BE2C (cell line): ENCODE measurements at places on chromosomes 16 and 17.

DNA sequence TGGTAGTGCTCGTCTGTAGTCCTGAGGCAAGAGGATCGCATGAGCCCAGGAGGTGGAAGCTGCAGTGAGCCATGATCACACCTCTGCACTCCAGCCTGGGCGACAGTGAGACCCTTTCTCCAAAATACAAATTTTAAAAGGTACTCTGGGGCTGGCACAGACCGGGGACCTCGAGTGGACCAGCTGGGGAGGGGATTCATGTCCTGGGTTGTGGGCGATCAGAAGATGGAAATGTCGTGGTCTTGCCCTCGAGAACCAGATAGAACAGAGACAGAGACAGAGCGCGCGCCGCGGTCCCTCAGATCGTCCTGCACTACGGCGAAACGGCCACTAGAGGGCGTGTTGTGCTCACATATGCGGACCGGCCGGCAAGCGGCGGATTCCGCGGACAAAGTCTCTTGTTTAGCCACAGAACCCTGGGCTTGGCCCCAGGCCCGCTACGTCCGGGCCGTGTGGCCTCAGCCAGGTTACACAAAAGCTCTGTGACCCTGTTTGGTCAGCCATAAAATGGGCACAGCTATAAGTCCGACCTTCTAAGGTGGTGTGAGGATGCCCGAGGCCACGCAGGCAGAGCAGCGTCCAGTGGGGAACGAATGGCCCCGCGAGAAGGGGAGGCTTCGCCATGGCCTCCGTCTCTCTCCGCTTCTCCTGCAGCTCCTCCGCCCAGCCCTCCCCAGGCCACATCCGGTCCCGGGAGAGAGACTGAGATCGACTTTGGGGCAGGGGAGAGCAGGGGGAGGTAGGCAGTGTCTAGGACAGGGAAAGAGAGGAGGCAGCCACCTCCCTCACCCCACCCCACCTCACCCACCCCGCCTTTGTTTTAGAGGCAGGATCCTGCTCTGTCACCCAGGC is 14.6 kb upstream of the SBK1 start:
- peak; percentile 88 for DNase-seq

GRCh38 chr17:77376795-77377709 is 236.3 kb downstream of the SEC14L1 start:
- peak; percentile 73 for DNase-seq

GRCh38 chr17:42843358-42843934 is 934 bp upstream of the AOC2 start:
- peak; percentile 45 for DNase-seq

DNA sequence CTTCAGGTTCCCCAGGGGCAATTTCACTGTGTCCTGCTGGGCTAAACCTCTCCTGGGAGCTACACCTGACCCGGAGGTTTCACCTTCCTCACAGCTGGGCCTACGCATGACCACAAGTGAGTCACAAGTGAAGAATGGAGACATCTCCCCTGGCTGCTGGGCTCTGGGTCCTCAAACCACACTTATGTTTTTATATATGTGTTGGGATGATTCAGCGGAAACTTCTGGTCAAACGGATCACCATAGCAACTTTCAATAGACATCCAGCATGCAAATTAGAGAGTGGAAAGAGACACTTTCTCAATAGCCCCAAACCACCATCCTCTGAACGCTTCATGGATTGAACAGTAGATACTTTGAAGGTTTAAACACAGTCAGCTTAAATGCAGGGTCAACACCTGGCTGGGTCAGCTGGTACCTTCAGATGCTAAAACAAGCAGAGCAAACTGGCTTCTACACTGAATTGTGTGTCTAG is 28.0 kb upstream of the MAF start:
- no peak for DNase-seq

DNA sequence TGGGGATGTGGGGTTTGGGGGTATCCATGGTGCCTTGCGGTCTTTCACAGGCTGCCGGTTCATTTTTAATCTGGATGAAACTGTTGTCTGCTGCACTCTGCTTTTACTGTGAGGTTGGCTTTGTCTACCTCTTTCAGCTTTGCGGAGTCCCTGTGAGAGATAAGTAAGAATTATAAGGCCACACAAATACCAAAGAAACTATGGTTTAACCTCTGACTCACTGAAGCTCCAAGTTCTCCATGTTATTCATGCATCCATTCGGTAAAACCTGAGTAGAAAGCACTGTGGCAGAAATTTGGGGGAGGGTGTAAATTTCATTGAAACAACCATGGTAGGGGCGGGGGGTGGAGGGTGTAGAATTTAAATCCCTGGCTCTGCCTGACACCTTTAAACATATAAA is 30.5 kb downstream of the KIAA0753 start:
- no peak for DNase-seq

GRCh38 chr16:81181013-81181720 is 57.3 kb upstream of the BCO1 start:
- DNase-seq = peak; percentile 69

DNA sequence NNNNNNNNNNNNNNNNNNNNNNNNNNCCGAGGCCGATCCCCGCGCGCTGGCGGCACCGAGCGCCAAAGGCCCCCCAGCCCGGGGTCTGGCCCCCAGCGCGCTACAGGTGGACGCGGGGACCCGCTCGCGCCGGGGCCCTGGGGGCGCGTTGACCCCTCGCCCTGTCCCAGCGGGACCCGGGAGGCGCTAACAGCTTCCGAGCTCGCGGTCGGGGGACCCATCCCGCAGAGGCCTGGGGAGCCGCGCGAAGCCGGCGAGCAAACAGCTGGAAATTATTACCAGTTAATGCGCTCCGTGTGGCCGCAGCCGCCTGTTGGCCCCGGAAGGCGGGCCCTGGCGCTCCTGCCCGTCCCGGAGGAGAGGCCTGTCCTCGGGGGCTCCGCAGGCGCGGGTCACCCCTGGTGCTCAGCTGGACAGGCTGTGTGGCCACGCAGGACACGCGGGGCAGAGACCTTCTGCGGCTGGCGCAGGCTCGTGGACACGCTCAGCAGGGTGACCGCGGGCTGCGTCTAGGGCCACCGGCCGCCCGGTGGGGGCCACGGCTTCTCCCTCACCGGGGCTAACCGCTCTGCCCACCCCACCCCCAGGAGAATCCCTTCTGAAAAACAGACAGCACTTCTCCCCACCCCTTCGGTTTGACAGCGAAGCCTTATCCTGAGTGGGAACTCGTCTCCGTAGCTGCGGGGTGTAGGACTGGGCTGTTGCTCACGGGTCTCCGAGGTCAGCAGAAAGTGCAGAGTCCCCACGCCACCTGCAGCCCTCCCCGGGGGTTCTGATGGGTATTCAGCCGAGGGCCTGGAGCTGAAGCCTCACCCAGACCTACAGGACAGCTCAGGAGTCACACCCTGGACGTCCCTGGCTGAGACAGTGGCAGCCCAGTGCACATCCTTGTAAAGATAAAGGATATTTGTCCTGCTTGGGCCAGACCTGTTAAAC is 138.7 kb upstream of the RPH3AL start:
- DNase-seq = peak; percentile 64

DNA sequence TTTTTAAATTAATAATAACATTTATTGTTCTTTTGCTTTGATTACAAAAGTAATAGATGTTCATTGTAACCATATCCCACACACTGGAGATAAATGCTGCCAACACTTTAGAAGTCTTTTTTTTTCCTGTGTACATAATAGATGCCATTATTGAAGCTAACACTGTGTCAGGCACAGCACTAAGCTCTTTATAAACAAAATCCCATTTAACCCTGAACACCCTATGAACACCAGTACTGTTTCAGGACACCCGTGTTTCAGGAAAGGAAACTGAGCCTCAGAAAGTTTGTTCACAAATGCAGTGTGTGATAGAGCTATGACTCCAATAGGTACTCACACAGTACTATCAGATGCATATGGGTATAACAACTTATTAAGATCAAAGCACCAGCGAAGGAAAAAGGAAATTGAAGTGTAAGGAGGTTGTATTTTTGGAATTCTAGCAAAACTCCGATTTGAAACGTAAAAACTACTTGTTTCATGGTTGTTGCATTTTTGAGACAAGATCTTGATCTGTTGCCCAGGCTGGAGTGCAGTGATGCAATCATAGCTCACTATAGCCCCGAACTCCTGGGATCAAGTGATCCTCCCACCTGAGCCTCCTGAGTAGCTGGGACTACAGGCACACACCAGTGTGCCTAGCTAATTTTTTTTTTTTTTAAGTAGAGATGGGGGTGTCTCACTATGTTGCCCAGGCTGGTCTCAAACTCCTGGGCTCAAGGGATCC is 2.0 kb upstream of the KIFC3 start:
- no peak for DNase-seq

DNA sequence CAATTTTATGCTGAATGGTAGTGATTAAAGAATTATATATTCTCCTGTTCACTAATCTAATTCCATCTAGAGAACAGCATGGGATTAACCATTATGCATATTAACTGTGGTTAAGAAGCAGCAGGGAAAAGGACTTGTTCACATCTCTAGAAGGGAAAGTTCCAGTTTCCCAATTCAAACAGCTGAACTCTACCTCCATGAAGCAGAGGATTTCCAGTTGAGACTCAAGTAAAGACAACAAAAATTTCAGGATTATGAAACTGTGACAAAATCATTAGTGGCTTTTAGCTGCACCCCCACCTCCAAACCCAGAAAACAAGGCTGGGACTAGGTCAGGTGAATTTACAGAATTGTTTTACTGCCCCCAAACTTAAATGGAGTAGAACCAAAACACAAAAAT is 73.6 kb downstream of the USP32 start:
- DNase-seq = no peak

GRCh38 chr17:17380145-17380925 is 77.2 kb downstream of the NT5M start:
- no peak for DNase-seq

DNA sequence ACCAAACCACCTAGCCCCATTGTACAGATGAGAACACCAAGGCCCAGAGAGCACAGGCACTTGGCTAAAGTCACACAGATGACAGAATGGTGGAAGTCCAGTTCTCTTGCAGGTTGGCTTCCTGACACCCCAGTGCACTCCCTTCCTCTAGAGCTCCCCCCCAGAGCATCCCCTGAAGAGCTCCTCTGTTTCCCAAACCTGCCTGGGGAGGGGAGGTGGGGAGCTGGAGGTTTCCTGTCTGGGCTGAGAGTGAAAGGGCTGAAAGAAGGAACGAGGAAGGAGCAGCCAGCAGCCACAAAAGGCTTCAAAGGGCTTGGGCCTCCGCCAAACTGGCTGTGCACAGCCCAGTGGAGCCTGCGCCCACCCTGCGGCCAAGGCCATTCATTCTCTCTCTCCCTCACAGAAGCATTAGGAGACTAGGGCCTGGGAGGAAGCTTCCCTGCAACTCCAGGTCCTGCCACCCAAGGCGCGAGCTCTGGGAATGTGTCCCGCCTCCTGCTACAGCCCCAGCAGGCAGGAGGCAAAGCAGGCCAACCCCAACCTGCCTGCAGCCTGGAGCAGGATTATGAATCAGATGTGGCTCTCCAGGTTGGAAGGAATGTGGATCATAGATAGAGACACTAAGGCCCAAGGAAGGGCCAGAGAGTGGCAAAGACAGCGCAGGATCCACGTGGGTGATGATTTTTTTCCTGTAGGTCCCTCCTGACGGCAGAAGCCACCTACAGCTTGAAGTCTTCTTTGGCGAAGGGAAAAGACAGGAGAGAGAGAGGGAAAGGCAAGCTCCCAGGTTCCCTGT is 913 bp downstream of the SLC13A5 start:
- DNase-seq = no peak

DNA sequence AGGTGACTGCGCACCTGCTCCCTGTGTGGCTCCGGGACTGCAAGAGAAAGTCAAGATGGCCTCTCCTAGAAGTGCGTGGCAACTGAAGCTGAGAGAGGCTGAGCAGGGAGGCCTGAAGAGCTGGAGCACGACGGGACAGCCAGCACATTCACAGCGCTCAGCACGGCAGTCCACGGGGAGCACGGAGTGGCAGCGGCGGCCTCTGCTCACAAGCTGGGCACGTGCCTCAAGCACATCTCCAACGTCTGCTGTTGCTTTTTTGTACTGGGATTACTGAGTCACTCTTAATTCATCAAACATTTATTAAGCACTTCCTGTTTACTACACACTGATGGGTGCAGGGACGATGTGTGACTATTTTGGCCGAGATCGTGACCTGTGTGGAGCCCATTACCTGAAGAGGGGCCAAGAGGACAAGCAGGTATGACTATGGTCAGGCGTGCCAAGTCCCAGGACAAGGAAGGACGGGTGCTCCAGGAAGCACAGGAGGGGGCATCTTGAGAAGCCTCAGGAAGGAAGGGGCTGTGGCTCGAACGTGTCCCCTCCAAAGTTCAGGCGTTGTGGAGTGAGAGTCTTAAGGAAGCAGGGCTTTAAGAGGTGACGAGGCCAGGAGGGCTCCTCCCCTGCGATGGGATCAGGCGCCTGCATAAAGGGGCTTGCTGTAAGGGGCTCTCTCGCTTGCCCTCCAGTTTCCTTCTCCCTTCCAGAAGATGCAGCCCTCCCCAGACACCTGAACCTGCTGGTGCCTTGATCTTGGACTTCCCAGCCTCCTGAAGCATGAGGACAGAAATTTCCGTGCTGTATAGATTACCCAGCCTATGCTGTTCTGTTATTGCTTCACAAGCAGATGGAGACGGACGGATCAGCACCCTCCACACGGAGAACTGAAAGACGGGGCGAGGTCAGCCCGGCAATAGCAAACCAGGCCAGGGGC is 105.8 kb downstream of the ADCY9 start:
- no peak for DNase-seq
